CD4-positive, alpha-beta T cell treated with Interferon alpha-2 for 1 hour (primary cell): ENCODE measurements at places on chromosomes 6 and 20.

DNA sequence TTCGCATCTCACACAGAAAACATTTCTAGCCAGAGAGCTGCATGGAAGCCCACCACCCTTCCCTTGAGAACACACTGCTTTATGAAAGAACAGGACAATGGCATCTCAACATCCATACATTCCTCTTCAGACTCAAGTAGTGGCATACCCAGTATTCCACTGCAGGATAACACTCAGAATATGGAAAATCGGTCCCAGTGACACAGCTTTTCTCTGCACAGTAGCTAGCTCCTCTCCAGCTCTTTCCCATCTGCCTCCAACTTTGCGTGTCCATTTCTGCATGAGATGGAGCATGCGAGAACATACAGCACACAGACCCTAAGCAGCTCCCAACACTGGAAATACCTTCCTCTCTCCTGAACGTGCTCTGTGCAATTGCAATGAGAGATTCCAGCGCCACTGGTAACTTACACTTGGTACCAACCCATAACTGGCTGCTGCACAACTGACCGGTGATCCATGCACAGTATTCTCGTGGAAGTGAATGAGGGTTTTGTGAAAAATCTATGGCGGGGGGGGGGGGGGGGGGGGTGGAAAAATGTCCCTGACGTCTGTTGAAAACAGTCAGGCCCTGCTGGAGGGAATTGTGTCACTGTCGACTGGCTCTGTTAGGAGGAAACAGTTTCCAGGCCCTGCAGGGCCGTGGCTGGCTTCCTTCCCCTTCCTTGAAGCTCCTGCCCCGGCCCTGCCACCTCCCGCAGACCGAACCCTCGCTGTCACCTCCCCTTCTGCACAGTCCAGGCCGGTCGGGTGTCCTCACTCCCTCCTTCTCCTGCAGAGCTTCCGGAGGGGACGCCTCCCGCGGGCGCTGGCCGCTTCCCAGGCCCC, 265.9 kb upstream of the QKI start:
- DNase-seq: no peak

- no peak for DNase-seq
Measured at GRCh38 chr6:18352842-18353241, 34.3 kb upstream of the RNF144B start.

DNA sequence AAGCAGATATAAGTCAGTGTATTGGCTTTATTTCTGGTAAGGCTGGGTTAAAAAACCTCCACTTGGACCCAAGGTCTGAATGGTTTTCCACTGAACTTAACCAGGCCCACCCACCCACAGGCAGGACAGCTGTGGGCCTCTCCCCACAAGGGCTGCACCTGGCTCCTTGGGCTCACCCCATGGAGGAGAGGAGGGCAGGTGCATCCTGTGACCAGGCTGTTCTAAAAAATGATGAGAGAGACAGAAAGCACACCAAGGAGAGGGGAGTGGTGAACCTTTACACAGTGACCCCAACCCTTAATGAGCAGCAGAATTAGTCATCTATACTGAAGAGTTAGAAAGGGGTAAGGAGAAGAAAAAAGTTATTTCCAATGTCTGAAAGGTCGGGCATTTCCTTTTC, 34.5 kb upstream of the DUSP22 start:
- no peak for DNase-seq

DNA sequence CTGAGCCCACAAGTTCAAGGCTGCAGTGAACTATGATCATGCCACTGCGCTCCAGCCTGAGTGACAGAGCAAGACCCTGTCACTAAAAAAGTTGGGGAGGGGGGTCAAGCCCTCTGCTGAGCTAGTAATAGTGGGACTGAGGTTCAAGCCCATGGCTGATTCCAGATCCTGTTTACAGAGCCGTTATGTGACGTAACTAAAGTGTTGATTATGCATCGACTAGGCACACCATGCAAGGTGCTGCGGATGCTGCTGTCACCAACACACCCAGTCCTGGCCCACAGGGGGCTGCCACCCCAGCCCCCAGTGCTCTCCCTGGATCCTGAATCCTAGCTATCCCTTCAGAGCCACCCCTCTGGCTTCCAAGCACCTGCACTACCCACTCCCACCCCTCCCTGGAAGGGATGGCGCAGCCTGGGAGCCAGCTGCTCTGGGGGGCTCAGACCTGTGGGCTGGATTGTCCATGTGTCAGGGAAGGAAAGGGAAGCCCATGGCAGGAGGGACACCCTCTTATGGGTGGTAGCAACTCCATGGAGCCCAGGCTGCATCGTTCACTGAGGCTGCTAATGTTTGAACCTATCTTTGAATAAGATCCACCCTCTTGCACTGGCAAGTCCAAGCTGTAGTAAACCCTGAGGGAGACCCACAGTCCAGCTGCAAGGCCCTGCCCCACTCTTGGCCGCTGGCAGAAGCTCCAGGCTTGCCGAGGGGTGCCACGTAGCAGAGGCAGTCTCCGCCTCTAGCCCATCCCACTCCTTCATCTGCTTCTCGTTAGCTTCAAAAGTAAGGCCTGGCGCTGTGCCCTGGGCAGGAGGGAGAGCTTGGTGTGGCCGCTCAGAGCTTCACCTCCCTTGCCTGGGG, 95.0 kb downstream of the SNX5 start:
- no peak for DNase-seq

GRCh38 chr20:61778495-61778863, 287.2 kb downstream of the TAF4 start:
- DNase-seq: no peak

- DNase-seq: no peak
Measured at GRCh38 chr6:56618050-56618449, 24.6 kb downstream of the DST start.

GRCh38 chr6:5151360-5151954, 66.3 kb downstream of the PPP1R3G start:
- no peak for DNase-seq

DNA sequence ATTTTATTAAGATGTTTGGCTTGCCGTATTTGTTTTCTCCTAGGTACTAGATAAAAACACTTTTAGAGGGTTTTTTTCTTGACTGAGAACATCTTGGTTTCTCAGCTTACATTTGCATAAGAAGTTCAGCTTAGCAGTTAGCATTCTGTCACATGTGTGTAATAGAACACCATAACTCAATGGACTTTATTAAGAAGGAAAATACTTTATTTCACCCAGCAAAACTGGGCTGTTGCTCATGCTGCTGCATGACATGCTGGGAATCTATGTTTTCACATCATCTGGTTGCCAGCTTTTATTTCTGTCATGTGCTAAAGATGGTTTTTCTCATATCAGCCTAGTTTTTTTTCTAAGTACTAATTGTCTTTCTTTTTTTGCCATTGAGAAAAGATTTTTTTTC, 144.6 kb downstream of the UTRN start:
- DNase-seq: no peak

DNA sequence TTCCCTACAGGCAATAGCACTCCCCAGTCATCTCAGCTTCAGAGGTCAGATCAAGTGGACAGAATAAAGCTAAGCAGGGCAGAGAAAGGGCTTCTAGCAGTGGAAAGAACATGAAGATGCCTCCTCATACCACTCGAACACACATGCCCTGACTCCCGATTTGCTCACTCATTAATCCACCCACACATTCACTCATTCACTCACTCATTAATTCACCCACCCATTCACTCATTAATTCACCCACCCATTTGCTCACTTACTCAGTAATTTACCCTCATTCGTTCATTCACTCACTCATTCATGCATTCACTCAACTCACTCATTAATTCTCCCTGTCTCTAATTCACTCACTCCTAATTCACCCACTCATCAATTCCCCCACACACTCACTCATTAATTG, 43.9 kb downstream of the HNF4A start:
- no peak for DNase-seq

DNA sequence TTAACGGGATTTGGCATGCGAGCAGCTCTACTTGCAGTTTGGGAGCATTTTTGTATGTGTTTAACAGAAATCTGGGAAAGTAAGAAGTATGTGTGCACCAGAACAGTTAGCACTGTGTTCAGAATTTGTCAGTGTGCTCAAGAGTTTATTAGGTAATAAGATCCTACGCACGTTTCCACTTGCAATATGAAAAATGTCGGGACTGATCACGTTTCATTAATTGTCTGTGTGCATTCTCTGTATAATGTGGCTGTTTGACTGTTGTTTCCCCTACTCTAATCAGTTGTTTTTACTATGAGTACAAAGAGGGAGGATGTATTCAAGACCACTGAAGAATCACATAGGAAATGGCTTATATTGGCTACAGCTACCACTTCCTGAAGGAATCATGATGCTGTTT, 349.7 kb upstream of the POU3F2 start:
- DNase-seq: no peak
